ENCODE measurements at places on chromosomes 12 and 14. TPM values are rescaled to one million over a fixed set of nuclear protein-coding genes. Genes with fewer than 3 reads are reported as not detected.

DNA sequence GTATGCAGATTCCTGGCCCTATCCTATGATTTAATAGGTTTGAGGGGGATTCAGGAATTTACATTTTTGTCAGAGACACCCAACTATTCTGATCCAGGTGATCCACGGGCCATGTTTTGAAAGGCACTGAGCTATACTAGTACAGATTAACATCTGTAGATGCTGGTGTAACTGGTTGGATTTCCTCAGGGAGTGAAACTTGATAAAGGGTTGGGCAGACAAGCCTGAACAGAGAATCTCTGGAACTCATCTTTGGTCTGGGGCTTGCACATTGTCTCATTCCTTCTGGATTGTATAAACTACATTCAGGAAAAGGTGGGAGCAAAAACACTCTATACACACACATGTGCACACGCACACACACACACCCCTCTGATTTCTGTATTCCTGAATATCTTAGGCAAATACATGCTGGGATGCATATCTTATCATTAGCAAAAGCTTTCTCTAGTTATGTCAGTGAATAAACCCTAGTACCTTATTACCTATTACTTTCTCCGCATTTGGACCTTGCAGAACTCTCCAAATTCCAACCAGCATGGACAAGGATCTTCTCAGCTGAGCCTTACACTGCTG lies 104.6 kb downstream of the SLC38A1 start:
- no peak for DNase-seq

The MFAP5 gene
- 470 TPM for total RNA-seq

DNA sequence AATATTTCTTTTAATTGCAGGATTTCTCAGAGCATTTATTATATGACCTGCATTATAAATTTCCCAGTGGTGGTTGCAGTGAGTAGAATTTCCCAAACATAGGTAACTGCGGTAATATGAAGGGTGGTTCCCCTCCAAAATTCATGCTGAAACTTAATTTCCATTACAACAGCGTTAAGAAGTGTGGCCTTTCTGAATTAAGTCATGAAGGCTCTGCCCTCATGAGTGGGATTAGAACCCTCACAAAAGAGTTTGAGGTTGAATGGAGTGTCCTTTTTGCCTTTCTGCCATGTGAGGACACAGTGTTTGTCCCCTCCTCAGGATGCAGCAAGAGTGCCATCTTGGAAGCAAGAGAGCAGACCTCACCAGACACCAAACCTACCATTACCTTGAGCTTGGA lies 233.6 kb downstream of the KTN1 start:
- DNase-seq = no peak

DNA sequence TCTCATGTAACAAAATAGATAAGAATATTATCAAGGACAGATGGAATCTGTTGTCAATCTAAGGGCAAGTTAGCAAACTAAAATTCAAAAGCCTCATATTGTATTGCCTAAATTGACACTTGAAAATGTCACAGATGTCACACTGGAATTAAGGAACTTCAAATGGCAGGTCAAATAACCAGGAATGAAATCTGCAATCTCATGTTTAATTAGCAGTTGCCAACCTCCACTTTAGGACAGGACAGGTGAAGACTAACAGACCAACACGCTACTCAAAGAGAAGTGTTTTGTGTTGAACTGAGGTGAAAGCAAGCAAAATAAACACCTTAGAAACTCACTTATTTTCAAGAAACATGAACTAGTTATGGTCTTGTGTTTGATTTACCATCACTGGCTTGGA lies 11.1 kb downstream of the KIF21A start:
- no peak for DNase-seq

The SLC5A8 gene
- not detected for total RNA-seq

DNA sequence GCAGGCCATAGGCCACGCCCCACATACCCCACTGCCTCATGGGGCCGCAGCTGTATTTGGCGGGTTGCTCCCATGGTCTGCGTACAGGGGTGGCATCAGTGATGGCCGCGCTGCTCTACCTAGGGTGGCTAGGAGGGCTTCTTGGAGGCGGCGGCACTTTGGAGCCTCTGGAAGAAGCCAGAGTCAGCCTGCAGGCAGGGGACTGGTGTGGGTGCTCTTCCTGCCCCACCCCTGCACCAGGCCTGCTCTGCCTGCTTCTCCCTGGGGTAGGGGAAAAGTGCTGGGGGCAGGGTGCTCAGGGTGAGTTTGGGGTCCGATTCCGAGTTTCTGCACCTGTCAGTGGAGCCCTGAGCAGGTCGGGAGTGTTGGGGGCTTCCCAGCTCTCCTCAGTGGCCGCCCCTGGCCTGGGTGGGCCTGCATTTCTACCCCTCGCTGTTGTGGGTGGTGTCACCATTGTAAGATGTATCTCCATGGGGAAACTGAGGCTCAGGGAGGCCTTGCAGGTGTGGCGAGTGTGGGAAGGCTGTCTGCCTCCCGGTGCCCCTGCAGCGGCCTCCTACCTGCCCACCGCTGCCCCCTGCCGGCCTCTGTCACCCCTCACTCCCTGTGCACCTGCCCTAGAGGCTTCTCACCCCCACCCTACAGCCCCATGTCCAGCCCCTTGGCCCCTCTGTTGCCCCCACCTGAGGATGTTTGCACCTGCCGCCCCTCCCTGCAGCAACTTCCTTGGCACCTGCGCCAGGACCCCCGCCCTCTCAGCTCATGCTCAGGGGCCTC lies 5.5 kb downstream of the CEP170B start:
- DNase-seq = no peak

DNA sequence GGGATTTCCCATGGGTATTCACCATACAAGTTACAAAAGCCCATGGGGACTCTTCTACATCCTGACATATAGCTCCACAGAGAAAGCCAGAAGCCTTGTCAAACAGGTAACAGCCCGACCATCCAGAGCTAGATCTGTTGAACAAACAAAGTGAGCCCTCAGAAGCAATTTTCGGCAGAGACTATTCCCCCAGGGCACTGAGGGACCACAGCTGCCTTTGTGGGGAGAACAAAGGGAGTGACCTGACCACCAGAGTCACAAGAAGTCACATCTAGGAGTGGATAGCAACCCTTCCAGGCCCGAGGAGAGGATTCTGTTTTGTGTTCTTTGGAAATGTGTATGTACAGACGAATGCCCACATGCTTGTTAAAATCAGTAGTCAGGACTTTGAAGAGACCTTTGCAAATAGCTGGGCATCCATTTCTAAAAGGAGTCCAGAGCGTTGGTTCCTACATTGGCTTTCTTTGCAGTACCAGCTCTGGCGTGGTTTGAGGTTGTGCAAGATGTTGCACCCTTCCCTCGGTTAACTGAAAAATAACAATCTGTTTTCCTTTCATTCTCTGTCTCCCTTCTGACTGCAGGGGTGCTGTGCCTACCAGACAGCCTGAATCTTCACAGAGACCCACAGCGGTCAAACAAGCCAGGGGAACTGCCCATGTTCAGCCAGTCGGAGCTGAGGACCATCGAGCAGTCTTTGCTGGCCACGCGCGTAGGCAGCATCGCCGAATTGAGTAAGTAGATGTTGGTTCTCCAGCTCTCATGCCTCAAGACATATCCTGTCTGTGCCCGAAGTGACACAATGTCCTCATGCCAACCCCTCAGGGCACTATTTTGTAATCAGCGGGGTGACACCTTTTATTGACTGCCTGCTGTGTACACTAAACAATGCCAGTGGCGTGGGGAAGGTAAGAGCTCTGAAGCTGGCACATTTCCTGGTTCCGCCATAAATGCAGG lies 165.4 kb upstream of the PWP1 start:
- DNase-seq = no peak

DNA sequence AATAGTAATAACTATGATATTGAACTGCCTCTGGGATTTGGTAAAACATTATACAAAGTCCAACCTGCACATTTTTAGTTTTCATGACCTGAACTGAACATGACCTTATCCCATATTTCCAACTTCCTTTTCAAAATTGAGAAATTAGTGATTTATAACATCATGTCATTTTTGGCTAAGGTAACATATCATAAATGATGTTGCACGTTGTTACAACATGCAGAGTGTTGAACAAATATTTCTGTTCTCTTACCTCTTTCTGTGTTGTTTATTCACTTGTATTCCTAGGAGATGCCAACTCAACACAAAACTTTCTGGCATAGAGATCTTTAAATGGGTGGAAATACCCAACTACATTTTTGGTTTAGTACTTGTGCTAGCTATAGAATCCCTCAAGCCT lies 496.0 kb downstream of the SLC6A15 start:
- no peak for DNase-seq

GRCh38 chr12:96850676-96851075 lies 56.4 kb upstream of the NEDD1 start:
- no peak for DNase-seq

DNA sequence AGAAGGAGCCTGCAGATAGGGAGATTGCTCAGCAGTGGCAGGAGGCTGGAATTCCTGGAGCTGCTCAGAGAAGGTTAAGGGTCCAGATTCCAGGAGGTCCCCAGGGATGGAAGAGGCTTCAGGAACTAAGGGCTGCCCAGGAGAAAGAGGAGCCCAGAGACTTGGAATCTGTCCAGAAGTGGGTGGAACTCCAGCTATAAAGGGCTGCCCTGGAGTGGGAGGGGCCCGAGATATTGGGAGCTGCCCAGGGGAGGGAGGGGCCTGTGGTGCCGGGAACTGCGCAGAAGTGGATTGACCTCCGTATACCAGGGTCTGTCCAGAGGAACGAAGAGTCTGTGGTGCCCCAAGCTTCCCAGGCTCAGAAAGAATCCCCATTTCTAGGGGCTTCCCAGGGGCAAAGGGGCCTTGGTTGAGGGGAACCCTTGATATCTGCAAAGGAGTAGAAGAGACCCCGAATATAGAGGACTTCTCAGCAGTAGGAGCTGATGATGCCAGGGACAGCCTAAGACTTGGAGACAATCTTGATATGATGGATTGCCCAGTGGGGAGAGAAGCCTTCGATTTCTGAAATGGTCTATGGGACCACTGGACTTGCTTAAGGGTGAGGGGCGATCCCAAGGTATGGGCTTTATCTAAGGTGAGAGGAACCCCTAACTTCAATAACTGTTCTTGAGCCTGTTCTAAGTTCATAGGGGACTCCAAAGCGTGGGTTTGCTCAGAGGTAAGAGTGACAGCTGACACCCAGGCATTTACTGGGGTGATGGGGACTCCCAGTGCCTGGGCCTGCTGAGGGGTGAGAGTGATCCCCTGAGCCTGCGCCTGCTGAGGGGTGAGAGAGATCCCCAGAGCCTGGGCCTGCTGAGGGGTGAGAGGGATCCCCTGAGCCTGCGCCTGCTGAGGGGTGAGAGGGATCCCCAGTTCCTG lies 45.0 kb downstream of the FAM186A start:
- DNase-seq = no peak

The RD3L gene
- total RNA-seq = not detected
